ENCODE measurements at places on chromosomes 7 and 10.

DNA sequence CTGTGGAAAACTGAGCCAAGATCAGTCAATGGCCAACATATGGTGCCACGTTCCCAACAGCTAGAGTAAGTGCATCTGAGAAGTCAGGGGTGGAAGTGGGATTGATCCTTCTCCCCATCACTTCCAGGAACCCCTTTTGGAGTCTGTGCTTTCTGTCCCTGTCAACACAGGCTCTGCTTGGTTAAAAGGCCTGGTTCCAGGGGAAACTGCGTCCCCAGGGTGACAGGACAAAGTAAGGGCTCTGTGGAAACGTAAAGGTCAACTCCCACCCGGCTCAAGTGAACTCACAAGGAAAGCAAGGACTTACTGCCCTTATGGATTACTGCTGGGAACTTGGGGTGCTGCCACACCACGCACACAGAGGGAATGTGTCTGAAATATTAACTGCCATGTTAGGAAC is 77.5 kb upstream of the GRB10 start:
- DNase-seq = no peak

DNA sequence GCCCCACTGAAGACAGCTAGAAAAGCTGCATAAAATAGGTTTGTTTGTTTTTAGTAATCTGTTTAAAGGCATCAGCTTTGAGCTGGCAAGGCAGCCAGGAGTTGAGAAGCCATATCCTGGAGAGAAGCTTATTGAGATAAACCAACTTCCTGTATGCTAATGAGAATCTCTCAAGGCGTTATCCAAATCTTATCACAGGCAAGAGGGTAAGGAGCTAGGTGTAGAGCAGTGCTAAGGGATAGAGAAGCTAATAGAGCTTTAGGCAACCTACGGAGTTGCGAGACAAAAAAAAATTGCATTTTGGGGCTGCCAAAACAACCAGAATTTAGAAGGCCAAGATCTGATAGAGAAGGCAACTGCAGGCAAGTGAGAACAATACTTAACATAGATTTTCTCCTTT is 641.6 kb downstream of the SH2D4B start:
- DNase-seq = no peak

DNA sequence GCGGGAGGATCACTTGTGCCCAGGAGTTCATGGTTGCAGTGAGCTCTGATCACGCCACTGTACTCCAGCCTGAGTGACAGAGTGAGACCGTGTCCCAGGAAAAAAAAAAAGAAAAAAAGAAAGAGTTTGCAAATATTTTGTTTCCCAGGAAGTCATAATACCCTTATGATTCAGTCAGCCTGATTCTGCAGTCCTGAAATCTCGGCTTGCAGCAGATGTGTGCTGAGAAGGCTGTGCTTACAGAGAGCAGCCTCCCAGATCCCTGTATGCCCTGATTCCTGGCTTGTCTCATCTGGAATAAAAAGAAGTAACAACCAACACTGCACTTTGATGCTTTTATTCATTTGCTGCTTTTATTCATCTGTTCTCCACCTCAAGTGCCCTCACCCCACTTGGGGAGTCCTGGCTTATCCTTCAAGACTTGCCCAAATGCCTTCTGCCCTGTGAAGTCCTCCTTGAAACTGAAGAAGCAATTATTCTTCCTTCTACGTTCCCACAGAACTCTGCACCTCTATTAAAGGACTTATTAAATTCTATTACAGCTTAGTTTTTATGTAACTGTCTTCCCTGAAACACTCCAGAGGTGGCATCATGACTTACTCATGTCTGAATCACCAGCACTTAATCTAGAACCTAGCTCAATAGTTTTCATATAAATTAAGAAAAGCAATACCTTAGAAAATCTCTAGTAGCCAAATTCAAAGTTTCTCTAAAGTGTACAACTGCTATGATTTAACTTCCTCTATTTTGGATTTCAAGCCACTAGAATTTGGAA is 27.7 kb upstream of the BPGM start:
- DNase-seq = peak; percentile 70

DNA sequence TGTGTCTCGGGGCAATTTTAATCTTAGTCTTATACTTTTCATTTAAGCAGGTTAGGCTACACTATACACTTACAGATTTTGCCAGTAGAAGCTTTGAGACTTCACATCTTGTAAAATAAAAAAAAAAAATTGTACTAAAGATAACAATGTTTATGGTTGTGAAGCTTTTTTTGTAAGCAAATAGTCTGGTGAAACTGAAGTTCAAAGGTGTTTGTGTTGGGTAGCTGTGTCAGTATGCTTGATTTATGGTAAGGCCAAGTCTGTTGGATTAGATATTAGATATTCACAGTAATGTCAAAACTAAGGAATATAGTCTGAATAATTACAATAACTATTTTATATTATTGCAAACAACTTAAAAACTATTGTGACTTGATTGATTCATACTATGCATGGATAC is 31.0 kb upstream of the PRSS1 start:
- no peak for DNase-seq

DNA sequence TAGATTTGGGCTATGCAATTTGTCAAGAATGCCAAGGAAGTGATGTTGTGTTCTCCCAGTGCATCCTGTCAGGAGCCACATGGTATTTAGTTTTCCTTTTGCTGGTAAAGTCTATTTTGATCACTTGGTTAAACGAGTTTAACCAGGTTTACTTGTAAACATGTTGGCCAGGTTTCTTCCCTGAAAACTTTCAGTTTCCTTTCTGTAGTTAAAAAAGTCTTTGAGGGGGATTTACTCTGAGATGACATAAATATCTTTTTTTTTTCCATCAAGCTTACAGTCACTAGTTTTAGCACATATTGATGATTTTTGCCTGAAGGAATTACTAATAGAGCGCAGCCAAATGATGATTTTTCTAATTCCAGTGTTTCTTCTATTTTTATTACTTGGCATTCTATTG is 320.5 kb downstream of the PHF14 start:
- DNase-seq = no peak

GRCh38 chr10:68032113-68032512 is 43.0 kb downstream of the HERC4 start:
- no peak for DNase-seq

DNA sequence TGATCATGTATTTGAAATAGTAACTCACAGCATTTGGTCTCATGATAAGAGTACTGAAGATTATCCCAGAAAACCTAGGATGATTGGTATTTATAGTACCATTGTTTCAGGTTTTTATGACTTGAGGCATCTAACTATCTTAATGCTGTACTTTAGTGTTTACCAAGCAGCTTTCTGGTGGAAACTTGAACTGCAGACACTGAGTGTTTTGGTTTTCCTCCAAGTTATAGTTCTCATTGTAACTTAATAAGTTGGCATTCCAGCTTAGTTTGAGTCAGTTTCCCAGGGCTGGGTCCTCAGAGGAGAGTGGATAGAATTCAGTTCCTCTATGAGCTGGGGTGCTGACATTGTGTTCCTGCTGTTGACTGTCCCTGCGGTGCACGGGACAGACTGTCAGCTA is 50.4 kb downstream of the SEC23IP start:
- DNase-seq = no peak

DNA sequence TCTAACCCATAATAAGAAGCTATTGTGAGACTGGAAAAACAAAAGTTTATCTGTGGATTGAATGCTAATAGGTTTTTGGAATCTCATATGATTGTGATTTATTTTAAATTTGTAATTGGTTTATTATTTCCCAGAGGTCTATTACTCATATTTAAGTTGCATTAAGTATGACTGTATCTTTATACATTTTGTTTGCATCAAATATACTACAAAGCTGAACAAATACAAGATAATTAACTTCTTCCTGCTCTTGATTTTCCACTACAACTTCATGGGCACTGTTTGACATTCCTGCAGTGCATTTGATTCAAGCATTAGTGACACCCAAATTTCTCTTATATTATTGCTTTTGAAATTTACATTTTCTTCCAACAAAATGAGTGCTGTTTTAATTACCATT is 303.8 kb upstream of the LRRTM3 start:
- no peak for DNase-seq

DNA sequence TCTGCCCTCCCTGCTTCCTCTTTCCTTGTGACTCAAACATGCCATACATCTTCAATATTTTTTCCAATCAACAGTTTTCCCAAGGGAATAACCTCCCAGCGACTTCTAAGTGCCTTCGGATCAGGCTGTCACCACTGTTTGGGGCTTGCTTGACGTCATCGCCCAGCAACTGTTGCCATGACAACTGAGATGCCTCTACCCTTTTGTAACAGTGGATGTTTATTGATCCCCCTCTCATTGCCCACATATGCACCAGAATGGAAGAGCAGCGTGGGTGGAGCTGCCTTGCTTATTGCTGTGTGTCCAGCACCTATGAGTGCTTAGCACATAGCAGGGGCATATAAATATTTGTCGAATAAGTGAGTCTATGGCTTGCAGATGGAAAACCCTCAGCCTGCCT is 14.4 kb downstream of the FFAR4 start:
- peak; percentile 16 for DNase-seq

- DNase-seq = no peak
These were observed 29.1 kb downstream of the ERCC6 start for GRCh38 chr10:49509771-49510303.

DNA sequence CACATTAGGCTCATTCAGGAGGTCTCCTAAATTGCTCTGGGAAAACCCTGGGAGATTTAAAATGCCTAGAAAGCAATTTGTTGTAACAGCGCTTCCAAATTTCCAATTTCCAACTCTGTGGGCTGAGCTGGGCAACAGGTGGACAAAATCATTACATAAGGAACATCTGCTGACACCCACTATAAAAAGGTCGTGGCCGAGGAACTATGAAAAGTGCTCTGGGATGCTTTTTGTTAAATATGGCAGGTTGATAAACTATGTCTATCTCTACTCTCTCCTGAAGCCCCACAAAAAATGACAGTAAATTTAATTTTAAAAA is 45.1 kb downstream of the ATXN7L1 start:
- DNase-seq = no peak

- DNase-seq = peak; percentile 53
These were observed 15.6 kb downstream of the SHH start for GRCh38 chr7:155796381-155797261.

DNA sequence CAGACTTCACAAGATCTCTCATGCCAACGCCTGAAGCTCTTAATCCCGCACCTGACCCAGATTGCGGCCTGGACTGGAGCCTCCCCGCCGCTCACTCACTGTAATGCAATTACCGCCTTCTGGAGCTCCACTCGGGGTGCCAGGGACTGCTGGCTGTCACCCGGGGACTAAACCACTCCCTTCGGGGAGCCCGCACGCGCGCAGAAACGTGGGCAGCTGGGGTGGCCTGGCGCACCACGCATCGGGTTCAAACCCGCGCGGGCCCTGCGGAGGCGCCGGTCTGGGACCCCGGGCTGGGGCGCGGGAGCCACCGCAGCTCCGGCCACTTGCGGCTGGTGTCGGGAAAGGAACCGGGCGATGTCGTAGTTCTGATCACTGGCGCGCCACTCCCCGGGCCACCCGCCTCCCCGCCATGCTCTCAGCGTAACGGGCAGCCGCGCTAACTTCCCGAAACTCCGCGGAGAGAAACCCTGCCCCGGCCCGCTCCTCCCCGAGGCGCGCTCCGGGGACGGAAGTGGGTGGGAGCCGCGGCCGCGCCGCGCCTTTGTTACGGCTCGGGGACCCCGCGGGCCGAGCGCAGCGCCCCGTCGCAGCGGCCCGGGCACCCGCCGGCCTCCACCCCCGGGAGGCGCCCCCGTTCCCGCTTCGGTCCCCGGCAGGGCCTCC is 100.3 kb upstream of the SVIL start:
- DNase-seq = peak; percentile 64

GRCh38 chr7:33091111-33091531 is 18.1 kb downstream of the RP9 start:
- peak; percentile 7 for DNase-seq

DNA sequence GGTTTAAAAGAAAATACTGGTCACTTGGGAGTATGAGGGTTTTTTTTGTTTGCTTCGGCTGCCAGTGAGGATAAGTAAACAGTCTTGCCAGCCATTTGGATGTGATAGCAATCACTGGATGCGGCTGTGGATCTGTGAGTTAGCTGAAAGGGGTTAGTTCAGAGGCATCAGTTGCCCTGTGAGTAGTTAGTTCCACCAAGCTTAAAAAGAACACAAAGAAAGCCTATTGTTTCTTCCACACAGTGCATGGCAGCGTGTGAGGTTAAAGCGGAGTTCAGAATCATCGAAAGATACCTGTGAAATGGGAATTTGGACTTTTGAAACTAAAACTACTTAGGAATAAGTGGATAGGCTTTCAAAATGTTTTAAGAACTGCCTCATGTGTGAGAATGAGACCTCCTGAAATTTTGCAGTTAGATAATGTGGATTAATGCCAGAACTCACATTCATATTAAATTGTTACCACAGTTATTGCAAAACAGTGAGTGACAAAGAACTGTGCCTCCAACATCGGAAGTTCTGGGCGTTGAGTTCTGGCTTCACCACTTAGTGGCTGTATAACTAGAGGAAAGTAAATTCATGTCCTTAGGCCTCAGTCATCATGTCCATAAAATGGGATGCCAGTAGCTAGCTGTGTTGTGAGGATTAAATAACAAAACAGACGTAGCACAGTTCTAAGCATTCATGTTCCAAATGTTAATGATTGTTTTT is 31.3 kb downstream of the KIAA1217 start:
- DNase-seq = no peak

- DNase-seq = peak; percentile 47
These were observed 535 bp downstream of the BTRC start for GRCh38 chr10:101354328-101355071.

GRCh38 chr7:34333925-34334324 is 324.1 kb upstream of the NPSR1 start:
- DNase-seq = peak; percentile 55

- no peak for DNase-seq
These were observed 57.6 kb upstream of the TARP start for GRCh38 chr7:38330861-38331621.

- peak; percentile 85 for DNase-seq
These were observed 285.5 kb upstream of the IGFBP3 start for GRCh38 chr7:46206476-46207060.

DNA sequence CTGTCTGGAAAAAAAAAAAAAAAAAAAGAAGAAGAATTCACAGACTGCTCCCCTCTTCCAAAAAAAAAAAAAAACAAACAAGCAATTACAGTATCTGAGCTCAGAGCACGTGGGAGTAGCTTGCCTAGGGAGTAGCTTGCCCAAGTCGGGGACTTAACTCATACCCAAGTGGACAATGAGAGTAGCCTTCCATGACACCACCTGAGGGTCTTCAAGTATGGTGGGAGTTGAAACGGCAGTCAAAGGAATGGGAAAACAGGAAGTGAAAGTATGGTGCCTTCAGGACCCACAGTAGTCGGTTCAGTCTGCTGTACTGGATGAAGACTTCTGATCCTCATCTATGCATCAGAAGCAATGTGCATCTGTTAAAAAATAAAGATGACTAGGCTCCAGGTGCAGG is 10.6 kb downstream of the VOPP1 start:
- no peak for DNase-seq

- peak; percentile 90 for DNase-seq
These were observed 108.1 kb upstream of the FAM133B start for GRCh38 chr7:92698237-92698841.

GRCh38 chr7:40733114-40733513 is 598.3 kb downstream of the SUGCT start:
- DNase-seq = no peak
